NCI-H446 (cell line): ENCODE measurements at places on chromosomes 2 and 18.

GRCh38 chr2:70789304-70790135, 923 bp downstream of the FIGLA start:
- DNase-seq = no peak

GRCh38 chr2:195596840-195597239, 60.2 kb upstream of the SLC39A10 start:
- no peak for DNase-seq

DNA sequence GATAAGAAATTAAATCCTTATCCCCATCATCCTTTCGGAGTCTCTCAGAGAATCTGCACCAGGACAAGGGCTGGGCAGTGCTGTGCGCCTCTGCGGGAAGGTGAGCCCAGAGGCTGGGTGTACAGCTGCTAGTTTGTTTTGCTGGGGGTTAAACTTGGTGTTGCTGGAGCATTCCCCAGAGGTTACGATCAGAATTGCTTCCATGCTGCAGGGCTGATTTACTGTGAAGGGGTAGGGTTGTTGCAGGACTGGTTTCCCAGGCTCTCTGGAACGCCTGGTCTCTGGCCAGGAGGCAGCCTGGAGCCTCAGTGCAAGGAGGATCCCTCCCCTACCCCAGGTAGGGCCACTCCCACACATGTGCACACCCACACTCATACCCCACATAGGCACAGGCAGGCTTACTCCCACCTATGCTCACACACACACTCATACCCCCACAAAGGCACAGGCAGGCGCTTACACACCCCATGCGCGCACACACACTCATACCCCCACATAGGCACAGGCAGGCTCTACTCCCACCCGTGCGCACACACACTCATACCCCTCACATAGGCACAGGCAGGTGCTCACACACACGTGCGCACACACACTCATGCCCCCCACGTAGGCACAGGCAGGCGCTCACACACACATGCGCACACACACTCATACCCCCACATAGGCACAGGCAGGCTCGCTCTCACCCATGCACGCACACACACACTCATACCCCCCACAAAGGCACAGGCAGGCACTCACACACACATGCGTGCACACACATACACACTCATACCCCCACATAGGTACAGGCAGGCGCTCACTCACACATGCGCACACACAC, 11.3 kb downstream of the CNNM4 start:
- DNase-seq = no peak

DNA sequence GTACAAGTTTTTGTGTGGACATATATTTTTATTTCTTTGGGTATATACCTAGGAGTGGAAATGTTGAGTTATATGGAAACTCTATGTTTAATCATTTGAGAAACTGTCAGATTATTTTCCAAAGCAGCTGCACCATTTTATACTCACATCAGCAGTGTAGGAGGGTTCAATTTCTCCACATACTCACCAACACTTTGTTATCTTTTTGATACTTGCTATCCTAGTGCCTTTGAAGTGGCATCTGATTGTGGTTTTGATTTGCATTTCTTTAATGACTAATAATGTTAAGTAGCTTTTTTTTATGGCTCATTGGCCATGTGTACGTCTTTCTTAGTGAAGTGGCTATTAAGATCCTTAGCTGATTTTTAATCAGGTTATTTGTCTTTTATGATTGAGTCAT, 64.7 kb upstream of the SLC8A1 start:
- DNase-seq = no peak

- no peak for DNase-seq
These were observed 119.3 kb upstream of the MAPRE2 start for GRCh38 chr18:34921811-34922385.

DNA sequence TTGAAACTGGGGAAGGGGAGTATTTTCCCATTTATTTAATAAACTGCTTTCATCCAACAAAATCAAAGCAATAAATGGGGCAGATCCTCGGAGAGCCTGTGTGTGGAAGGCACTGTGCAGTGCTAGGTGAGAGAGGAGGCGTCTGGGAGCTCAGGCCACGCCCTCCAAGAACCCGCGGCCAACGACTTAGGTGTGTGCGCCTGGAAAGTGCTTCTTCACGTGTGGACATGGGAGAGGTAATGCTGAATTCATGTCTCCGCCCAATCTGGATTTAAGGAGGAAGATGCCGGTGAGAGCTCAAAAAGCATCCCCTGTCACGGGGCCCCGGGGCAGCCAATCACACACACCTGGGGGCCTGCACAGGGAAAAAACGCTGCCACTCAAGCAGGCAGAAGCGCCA, 77.4 kb downstream of the HDAC4 start:
- no peak for DNase-seq

- no peak for DNase-seq
These were observed 10.1 kb upstream of the LRPPRC start for GRCh38 chr2:44005846-44006245.

DNA sequence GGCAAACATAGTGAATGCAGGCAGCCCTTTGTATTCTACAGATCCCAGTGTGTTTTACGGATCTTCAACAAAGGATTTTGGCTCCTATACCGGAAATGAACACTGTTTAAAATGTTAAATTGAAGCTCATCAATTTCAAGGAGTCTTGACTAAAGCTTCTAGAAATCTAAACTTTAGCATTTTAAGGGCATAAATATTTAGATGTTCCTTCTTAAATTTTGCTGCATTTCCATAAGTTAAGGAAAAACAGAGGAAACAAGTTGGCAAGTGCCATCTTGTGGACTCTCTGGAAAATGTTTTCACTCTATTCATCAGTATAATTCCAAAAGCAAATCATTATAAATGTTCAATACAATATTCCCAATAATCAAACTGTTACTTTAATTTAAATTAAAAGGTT, 19.6 kb downstream of the CHN1 start:
- DNase-seq = peak; percentile 27

GRCh38 chr18:47990981-47991380, 60.5 kb upstream of the SMAD2 start:
- DNase-seq = no peak

GRCh38 chr2:10814142-10814541, 1.6 kb upstream of the PDIA6 start:
- DNase-seq = no peak

DNA sequence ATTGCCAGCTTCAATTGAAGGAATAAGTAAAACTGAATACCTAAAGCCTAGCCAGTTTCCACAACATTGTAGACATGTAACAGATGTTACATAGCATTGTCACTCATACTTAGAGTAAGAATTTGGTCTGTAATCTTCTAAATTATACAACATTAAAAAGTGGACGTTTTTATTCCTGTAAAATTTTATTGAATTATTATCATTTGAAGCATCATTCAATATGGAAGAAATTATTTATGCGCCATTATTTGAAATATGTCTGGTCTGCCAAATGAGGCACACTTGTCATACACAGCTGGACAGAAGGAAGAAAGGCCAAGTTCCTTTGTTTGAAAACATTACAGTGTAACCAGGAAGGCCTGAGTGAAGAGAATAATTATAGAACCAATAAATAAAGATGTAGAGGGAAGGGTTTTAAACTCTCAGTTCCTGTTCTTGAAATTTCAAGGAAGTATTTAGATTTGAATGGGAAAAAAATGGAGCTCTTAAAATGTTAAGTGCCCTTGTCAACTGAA, 575.5 kb downstream of the LRRTM4 start:
- DNase-seq = no peak

GRCh38 chr2:88451811-88452564, 505 bp downstream of the FOXI3 start:
- no peak for DNase-seq

DNA sequence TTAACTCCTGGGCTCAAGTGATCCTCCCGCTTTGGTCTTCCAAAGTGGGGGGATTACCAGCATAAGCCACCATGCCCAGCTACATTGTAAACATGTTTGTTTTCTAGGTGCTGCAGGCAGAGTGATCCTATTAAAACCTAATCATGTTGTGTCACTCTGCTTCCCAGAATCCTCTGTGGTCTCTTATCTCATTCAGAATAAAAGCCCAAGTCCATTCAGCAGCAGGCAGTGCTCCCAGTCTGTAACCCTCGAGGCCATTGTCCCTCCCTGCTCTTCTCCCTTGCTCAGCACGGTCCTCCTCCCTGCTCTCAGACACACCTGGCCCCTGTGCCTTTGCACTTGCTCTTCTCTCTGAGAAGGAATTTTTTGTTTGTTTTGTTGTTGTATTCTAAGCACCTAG, 11.1 kb upstream of the CABYR start:
- DNase-seq = no peak

DNA sequence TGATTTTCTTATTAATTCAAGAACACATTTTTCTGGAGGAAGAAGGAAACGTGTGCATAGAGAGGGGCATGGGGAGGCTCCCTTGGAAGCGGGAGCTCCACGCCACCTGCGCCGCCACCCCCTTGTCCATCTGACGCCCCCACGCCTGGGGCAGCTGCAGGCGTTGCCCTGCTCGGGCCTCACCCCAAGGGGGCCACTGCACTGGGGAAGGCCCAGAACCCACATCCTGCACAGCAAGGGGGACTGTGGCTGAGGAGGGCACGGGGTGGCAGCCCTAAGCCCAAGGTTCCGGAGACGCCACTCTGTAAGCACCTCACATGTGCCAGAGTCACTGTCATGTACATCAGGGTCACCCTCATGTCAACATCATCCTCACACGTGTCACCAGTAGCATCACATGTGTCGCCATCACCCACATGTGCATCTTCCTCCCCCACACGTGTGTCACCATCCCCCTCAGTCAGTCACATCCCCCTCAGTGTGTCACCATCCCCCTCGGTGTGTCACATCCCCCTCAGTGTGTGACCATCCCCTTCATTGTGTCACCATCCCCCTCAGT, 486.7 kb upstream of the SALL3 start:
- no peak for DNase-seq

- no peak for DNase-seq
These were observed 86.7 kb downstream of the FTCDNL1 start for GRCh38 chr2:199764273-199764800.

- no peak for DNase-seq
These were observed 541.4 kb downstream of the PARD3B start for GRCh38 chr2:205086662-205087061.

- no peak for DNase-seq
These were observed 649.1 kb downstream of the NYAP2 start for GRCh38 chr2:226048611-226049010.

DNA sequence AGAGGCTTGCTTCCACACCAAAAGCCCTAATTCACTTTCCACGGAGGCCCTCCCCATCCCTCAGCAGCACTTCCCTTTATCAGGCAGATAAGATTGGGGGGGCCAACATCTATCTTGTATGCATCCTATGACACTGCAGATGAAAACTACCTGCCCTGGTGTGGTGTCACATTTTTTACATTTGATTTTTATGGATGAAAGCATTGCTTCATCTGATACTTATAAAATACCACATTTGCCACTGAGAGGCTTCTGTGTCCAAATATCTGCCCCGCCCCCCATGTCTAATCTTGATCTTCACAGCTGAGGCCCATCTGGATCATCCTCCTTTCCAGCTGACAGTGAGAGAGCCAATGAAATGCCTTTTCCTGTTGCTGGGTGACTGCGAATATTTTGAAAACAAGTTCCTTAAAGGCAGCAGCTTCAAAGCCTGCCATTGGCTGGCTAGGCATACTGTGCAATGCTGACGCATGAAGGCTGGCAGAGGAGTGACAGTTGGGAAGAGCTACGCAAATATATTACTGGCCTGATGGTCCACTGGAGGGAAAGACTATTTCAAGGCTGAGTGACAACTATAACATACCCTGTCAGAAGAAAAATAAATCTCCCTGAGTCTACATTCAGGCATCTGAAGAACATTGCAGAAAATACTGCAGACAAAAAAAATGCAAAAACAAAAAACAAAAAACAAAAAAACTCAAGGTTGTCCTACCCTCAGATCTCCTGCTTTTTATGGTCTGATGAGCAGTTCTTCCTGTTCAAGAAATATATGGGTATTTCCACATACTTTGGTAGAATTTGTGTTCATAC, 318.7 kb downstream of the PDE11A start:
- DNase-seq = peak; percentile 40

GRCh38 chr2:25620077-25620476, 53.3 kb downstream of the DTNB start:
- no peak for DNase-seq
